ENCODE measurements at places on chromosomes 11 and 22.

GRCh38 chr11:48043991-48044512 is 63.7 kb downstream of the PTPRJ start:
- no peak for DNase-seq

GRCh38 chr11:82845356-82846353 is 54.6 kb downstream of the PRCP start:
- DNase-seq, result no peak

- no peak for DNase-seq
Measured at GRCh38 chr22:17336061-17336460, 33.2 kb upstream of the CECR2 start.

GRCh38 chr11:118081241-118081958 is 4.5 kb downstream of the TMPRSS4 start:
- no peak for DNase-seq

DNA sequence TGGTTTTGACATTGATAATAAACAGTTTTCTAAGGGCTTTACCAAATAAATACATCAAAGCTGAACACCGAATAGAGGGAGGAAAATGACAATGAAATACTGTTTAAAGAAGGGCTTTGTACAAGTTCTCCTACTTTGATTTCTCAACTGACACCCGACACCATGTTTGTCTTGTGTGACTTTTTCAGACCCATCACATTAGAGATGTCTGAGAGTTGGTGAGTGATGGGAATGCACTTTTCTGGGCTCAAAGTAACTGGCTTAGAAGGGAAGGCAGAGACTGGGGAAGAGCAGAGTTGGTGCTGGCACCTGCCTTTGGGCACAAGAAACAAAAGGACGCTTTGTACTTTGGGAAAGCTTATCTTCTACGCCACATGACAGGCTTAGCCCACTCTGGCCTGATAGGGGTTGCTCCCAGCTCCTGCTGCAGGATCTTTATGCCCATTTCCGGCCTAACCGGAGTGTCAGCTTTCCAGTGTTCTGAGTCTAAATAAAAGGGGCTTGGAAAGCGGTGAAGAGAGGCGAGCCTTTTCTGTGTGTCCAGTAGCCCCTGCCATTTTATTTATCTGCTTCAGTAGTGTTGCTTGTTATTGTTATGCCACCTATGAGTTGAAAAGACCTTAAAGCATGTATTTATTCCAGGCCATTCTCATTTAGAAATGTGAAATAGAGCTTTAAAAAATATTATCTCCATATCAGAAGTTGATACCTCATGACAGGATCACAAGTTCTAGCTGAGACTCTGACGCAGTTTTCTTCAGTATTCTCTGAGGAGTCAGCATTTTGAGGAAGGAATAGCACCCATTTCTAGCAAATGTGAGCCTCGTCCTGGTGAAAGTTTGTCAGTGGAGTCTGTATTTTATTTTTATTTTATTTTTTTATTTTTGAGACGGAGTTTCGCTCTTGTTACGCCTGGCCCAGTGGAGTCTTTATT is 24.2 kb downstream of the KREMEN1 start:
- DNase-seq, result no peak

- DNase-seq, result no peak
Measured at GRCh38 chr11:67606093-67606491, 644 bp upstream of the NDUFV1 start.

DNA sequence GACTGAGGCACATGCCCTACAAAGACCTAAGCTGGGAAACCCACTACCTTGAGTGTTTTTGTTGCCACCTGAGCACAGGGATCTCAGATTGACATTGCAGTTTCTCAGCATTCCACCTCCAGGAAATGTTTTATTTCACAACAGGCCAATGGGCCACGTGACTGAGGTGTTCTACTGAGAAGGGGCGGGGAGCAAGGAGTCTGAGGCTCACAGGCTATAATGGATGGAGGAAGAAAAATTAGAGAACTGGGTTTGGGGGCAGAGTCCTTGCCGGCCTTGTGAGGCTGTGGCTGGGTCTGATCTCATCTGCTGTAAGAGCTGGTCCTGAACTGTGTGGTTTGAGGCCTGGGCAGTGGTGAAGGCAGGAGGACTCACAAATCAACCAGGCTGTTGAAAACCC is 40.7 kb downstream of the ZNF202 start:
- DNase-seq, result no peak
